ENCODE measurements at places on chromosomes 11 and 22.
A peak's percentile ranks its signal among the peaks of the same experiment; 100 is the strongest.

DNA sequence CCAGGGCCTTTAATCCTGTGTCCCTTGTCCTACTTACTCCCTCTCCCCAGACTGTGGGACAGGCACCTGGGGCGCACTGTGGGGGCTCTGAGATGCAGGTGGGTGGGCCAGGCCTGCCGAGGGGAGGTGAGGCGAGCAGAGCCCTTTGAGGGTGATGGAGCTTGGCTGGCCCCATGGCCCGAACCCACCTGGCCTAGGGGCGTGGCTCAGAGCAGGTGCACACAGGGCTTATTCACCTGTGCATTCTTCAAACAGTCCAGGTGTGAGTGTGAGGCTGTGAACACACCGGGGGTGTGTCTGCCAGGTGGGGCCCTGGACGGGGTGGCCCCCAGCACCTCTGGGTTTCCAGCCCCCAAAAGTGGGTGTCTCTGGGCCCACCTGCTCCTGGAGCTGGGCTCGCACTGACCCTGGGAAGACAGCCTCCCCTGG, 9.0 kb upstream of the MUC5AC start:
- no peak for DNase-seq

DNA sequence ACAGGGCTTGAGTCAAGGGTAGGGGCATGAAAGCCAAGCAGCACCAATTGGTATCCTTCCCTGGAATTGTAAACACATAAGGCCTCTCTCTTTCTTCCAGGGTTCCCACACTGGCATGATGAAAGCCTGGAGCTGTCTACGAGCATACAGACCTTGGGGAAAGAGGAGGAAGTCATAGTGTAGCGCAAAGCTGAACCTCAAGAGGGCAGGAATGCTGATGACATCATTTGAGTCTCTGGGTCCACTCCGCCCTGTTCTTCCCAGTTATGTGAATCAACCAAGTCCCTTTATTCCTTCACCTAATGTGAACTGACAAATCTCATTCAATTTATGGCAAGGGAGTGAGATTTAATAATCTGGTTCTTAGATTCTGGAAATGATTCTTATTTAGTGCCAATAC, 266.4 kb upstream of the NCAM1 start:
- no peak for DNase-seq

DNA sequence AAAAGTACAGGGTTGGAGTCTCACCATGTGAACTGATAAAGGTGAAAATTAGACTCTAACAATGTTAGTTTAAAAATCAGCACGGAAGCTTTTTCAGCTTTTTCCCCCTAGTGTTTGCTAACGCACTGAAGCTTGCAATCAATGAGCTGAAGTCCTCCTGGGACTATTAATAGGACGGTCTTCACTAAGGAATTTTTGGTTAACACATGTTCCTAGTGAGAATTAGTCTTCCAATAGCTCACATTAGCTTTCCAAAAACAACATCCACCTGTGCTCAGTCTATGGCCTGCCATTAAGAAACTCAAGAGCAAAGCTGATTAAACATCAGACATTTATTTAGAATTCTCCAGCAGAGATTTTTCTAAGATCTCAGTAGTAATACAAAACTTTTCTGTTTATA, 26.7 kb upstream of the DDI1 start:
- no peak for DNase-seq

DNA sequence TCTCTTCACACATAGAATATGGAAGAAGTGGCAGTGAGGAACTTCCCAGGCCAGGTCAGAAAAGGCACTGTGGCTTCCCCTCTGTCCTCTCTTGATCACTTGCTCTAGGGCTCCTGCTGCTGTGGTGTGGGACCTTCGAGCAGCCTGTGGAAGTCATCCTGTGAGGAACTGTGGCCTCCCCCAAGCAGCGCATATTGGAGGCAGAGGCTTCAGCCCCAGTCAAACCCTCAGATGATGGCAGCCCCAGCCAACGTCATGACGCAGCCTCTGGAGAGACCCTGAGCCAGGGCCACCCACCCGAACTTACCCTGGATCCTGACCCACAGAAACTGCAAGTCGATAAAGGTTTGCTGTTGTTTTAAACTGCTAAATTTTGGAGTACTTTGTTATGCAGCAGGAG, 444.9 kb downstream of the TBC1D22A start:
- DNase-seq, result no peak

- DNase-seq, result no peak
Observed at GRCh38 chr11:131600628-131601027, 230.2 kb downstream of the NTM start.

GRCh38 chr11:33000181-33000580, 15.5 kb upstream of the DEPDC7 start:
- peak; percentile 72 for DNase-seq

DNA sequence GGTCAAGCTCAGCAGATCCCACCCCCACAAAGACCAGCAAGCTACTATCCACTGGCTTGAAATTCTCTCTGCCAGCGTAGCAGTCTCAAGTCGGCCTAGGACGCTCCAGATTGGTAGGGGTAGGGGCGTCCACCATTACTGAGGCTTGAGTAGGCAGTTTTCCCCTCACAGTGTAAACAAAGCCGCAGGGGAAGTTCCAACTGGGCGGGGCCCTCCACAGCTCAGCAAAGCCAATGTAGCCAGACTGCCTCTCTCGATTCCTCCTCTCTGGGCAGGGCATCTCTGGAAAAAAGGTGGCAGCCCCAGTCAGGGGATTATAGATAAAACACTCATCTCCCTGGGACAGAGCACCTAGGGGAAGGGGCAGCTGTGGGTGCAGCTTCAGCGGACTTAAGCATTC, 1064.9 kb upstream of the TENM4 start:
- DNase-seq, result no peak

- no peak for DNase-seq
Observed at GRCh38 chr11:46633291-46634217, 16.2 kb downstream of the ATG13 start.

- no peak for DNase-seq
Observed at GRCh38 chr11:76150141-76150540, 56.2 kb downstream of the WNT11 start.

DNA sequence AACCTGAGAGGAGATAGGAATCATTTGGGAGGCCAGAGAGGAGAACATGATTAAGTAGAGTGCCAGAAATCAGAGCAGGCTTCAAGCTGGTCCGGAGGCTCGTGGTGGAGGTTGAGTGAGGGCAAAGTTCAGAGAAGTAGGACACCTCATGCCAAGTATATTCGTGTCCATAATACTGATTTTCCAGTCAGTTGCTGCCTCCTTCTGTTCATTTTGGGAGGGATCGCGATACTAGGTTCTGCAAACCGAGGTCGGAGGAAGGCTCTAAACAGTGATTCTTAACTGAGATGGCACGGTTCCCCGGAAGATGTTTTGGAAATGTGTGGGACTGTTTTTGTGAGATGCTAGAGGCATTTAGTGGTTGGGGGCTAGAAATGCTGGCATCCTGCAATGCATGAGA, 13.6 kb upstream of the CD3E start:
- DNase-seq, result no peak
